CD4-positive, CD25-positive, alpha-beta regulatory T cell (primary cell): ENCODE measurements at places on chromosomes 2 and 18. TPM values are rescaled to one million over a fixed set of nuclear protein-coding genes. Genes with fewer than 3 reads are reported as not detected.

DNA sequence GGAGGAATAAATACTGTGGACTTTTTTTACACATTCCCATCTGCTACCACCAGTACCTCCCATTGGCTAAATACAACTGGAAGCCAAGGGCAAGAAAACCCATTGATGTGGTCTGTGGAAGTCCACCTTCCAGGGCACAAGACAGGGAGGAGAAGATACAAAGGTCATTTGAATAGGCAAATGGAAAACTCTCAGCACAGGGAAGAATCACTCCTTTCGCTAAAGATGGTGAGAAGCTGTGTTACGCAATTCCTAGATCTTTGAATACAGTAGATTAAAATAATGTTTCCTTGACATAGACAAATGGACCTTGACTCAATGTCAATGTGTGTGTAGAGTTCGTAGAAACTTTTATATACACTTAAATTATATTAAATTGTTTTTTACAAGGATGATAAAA is 70.9 kb upstream of the ERBB4 start:
- no peak for DNase-seq

GRCh38 chr2:70772486-70773155 is 4.6 kb upstream of the ADD2 start:
- no peak for DNase-seq

GRCh38 chr2:218010984-218011652 is 8.3 kb upstream of the TNS1 start:
- no peak for DNase-seq

DNA sequence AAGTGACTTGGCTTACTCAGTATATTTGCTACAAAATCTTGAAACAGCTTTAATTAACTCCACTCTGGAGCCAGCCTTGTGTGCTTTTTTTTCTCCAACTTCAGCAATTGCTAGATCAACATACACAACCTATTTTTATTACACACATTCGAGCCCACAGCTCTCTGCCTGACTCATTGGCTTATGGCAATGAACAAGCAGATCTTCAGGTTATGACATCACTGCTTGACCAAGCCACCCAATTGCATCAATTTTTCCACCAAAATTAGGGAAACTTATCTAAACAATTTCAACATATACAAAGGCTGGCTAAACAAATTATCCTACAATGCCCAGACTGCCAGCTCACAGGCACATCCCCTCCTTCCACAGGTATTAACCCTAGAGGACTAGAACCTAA is 39.6 kb upstream of the PDK1 start:
- DNase-seq: no peak

The EPB41L3 gene
- total RNA-seq: 0.52 TPM

The IL1F10 gene
- not detected for total RNA-seq
